AG08396 (cell line): ENCODE measurements at places on chromosomes 2 and 18.

DNA sequence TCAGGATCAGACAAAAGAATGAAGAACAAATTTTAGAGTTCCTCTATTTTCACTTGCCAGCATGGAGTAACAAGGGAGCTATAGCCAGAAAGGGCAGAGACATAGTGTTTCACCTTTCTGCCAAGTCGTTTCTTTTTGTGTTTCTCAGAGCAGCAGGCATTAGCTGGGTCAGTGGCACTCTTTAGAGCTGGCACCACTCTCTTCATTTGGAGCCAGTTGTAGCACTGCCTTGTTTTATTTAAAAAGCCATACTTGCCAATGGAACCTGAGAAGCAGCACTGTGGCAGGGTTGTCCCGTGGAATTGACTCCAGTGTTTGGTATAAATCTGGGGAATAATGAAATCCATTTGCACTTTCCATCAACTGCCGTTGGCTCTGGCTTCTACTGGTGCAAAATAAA, 64.0 kb downstream of the LRRTM4 start:
- DNase-seq: no peak

- DNase-seq: no peak
These were observed 64.7 kb upstream of the KLF7 start for GRCh38 chr2:207230261-207231105.

DNA sequence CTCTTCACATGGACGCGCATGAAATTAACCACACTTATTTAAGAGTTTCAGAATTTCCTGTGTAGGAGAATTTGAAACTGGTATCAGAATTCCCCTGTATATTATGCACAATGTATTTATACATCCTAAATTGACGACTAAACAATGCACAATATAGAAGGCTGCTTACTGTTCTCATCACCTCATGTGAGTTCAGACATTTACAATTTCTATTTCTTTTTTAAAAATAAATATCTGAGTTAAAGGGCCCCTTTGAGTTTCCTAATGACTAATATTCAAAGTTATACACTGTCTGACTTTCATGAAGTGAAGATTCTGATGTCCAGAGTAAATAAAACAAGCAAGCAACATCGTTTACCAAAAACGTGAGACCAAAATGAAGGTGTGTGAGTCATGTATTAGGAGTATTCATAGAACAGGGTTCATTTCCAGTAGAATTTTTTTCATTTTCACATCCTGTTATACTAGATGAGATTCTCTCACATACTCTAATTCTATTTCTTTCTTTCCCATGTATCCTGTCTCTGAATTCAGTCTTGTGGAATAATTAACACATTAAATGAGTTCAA, 406.2 kb downstream of the NUP35 start:
- no peak for DNase-seq

GRCh38 chr18:3931013-3931315, 481.0 kb downstream of the TGIF1 start:
- DNase-seq: no peak
